Endodermal cell (in vitro differentiated cells): ENCODE measurements at places on chromosomes 5 and 9. TPM values are rescaled to one million over a fixed set of nuclear protein-coding genes. Genes with fewer than 3 reads are reported as not detected.

The SLC36A3 gene
- total RNA-seq, result not detected in 2 replicates

The GPRIN1 gene
- 4.5 and 4.8 TPM in 2 replicates for total RNA-seq

The RNF224 gene
- 0.38 to 0.66 TPM (median 0.42 TPM) in 3 replicates for total RNA-seq

- H3K27ac ChIP-seq, result no peak overlapping the region
- H3K4me1 ChIP-seq, result no peaks in the 10 kb centered on the region
- no peak for DNase-seq
- H3K36me3 ChIP-seq, result no peaks in the 10 kb centered on the region
- no peaks in the 10 kb centered on the region for H3K27me3 ChIP-seq
- no peak overlapping the region for H3K4me3 ChIP-seq
Measured at GRCh38 chr5:5055712-5056111, 84.4 kb upstream of the ADAMTS16 start.

GRCh38 chr9:4303006-4303405, 3.1 kb upstream of the GLIS3 start:
- H3K27ac ChIP-seq, result no peak overlapping the region
- H3K4me1 ChIP-seq, result peaks cover 6% of the 10 kb centered on the region
- H3K4me3 ChIP-seq, result no peak overlapping the region
- H3K27me3 ChIP-seq, result peaks cover 50% of the 10 kb centered on the region
- no peak for DNase-seq

GRCh38 chr5:177546258-177546741, 8.1 kb downstream of the FAM193B start:
- peaks cover 57% of the 10 kb centered on the region for H3K36me3 ChIP-seq
- H3K27ac ChIP-seq, result peak overlapping the region; percentile 25
- H3K4me3 ChIP-seq, result peak overlapping the region; percentile 30
- DNase-seq, result no peak

DNA sequence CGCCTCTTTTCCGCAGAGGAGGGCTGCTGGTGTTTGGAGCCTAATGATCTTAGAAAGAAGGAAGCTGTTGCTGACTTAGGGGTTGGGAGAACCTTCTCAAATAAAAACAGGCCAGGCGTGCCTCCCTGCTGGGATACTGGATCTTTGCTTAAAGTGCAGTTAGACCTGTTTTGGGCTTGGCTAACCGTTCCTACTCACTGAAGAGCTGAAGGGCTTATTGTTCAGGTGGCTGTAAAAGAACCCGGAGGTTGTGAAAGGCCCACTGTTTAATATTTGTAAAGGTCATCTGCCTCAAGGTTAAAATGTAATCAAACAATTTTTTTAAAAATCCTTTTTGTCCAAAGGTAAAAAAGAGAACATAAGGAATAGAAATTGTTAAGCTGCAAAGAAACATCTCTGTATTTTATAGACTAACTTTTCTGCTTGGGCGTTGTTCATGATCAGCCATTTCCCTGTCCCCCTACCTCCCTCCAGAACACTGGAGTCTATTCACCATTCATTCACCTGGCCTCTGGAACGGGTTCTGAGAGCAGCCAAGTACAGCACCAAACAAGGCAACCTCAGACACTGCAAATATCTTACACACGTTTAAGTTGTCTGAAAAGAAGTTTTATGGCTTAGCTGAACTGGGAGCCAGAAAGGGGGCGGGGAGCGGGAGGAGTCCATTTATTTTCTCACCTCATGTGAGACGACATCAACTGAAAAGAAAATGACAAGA, 18.6 kb upstream of the MTMR12 start:
- DNase-seq, result no peak
- no peaks in the 10 kb centered on the region for H3K27me3 ChIP-seq
- peaks cover 3% of the 10 kb centered on the region for H3K4me1 ChIP-seq

GRCh38 chr5:1111727-1112289, at the start of gene SLC12A7:
TSS of gene SLC12A7 (minus strand) at chr5:1112063. CDS start at chr5:1111991, 72 bp downstream.
- H3K27me3 ChIP-seq, result no peaks in the 10 kb centered on the region
- peak within 1 kb of the TSS; percentile 84 for H3K4me3 ChIP-seq
- peaks cover 8% of the 10 kb centered on the region for H3K36me3 ChIP-seq
- H3K4me1 ChIP-seq, result peaks cover 9% of the 10 kb centered on the region

GRCh38 chr5:173268750-173269432, 33.9 kb upstream of the NKX2-5 start:
- no peak for DNase-seq
- no peaks in the 10 kb centered on the region for H3K27me3 ChIP-seq
- H3K4me1 ChIP-seq, result no peaks in the 10 kb centered on the region
- H3K27ac ChIP-seq, result no peak overlapping the region

DNA sequence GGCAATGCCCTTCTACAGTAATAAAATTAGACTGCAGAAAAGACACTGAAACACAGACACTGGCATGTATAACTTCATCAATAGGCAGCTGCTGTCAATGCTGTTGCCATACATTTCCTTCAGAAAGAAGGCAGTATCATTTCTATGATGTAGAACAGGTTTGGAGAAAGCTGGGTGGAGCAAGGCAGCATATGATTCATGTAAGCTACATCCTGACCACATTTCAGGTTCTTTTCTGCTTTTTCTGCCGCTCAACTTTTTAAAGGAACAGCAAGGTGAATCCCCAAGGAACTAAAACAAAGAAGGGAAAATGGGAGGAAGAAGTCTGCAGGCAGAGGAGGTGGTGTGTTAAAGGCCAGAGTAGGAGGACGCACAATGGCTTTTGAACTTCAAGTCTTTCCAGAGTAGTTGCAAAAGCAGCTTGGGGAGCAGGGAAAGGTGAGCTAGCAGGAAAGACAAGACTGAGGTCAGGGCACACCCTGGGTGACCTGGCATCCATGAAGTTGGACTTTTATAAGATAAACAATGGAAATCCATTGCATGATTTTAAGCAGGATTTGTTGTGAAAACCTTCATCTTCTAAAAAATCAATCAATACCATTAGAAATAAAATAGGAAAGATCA, 142.1 kb downstream of the MED10 start:
- H3K27me3 ChIP-seq, result no peaks in the 10 kb centered on the region
- no peaks in the 10 kb centered on the region for H3K36me3 ChIP-seq
- H3K4me1 ChIP-seq, result no peaks in the 10 kb centered on the region
- H3K27ac ChIP-seq, result no peak overlapping the region

GRCh38 chr9:110671849-110672248, 3.3 kb downstream of the MUSK start:
- H3K4me3 ChIP-seq, result no peak overlapping the region
- H3K27ac ChIP-seq, result no peak overlapping the region
- H3K4me1 ChIP-seq, result no peaks in the 10 kb centered on the region
- H3K36me3 ChIP-seq, result no peaks in the 10 kb centered on the region
- no peak for DNase-seq
- H3K27me3 ChIP-seq, result no peaks in the 10 kb centered on the region

GRCh38 chr5:16578474-16578883, 38.3 kb downstream of the RETREG1 start:
- H3K4me3 ChIP-seq, result no peak overlapping the region
- no peak for DNase-seq
- H3K4me1 ChIP-seq, result peaks cover 9% of the 10 kb centered on the region
- no peak overlapping the region for H3K27ac ChIP-seq
- no peaks in the 10 kb centered on the region for H3K27me3 ChIP-seq

DNA sequence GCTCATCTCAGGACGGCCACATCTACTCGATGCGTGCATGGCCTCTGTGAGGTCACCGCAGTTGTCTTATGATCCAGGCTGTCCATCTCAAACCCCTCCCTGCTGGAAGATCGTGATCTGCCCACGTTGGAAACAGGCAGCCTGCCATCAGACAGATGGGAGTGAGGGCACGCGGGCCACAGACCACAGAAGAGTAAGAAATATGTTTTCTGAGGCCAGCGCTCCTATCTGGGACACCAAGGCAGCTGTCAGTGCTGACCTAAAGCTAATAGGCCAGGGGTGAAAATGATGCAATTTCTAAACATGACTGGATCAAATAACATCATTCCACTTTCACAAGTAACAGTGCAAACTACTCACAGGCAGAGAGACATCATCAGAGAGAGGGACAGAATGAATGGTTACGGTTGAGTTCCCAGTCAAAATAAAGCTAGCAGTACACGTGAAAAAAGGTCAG, 57.1 kb upstream of the CER1 start:
- no peak overlapping the region for H3K27ac ChIP-seq
- no peak for DNase-seq
- H3K36me3 ChIP-seq, result no peaks in the 10 kb centered on the region
- no peak overlapping the region for H3K4me3 ChIP-seq
- H3K4me1 ChIP-seq, result no peaks in the 10 kb centered on the region
- no peaks in the 10 kb centered on the region for H3K27me3 ChIP-seq

GRCh38 chr5:117982691-117983090, 1005.7 kb downstream of the DTWD2 start:
- no peaks in the 10 kb centered on the region for H3K36me3 ChIP-seq
- no peaks in the 10 kb centered on the region for H3K27me3 ChIP-seq
- peaks cover 4% of the 10 kb centered on the region for H3K4me1 ChIP-seq
- DNase-seq, result peak; percentile 78

DNA sequence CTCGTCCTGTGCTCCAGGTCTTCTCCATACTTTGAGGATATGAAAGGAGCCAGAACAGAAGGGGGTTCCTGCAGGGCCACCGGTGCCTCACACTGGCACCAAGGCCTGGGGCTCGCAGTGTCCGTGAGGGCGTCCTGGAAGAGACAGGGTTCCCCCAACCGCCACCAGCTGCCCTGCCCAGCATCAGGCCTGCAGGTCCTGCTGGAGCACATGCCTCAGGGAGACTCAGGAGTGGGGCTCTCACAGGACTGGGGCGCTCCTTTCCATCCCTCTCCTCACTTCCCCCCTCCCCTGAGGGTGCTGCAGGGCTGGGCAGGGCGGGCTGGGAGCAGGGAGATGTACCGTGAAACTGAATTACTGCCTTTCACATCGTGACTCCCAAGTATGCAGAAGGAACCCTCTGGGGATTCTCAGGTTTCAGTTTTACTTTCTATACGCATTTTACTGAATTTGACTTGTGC, 31.7 kb downstream of the CEP72 start:
- H3K27ac ChIP-seq, result no peak overlapping the region
- DNase-seq, result no peak
- no peak overlapping the region for H3K4me3 ChIP-seq
- no peaks in the 10 kb centered on the region for H3K27me3 ChIP-seq

DNA sequence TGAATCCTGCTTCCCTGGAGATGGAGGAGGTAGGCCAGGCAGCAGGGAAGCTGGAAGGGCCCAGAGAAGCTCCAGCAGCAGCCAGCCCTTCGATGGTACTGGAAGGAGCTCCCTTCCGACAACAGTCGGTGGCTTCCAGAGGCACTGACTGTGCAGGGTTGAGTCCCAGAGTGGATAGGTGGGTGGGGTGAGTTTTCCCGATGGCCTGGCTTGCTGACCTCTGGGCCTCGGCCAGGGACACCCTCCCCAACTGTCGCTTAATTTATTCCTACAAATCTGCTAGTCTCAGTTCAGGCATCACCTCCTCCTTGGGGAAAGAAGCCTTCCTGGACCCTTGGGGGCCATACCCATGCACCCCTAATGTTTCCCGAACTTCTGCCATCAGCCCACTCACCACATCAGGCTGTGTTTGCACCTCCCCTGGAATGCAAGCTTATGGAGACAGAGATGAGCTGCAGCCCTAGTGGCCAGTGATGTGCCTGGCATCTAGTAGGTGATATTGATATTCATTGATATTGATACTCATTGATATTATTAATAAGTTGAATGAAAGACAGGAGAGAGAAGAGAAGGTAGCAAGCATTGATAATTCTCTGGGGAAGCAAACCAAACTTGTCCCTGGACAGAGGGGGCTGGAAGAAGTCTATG, 104.6 kb upstream of the BOD1 start:
- H3K27ac ChIP-seq, result peak overlapping the region; percentile 85
- no peak for DNase-seq
- H3K4me1 ChIP-seq, result no peaks in the 10 kb centered on the region
- H3K36me3 ChIP-seq, result no peaks in the 10 kb centered on the region
- H3K4me3 ChIP-seq, result no peak overlapping the region

DNA sequence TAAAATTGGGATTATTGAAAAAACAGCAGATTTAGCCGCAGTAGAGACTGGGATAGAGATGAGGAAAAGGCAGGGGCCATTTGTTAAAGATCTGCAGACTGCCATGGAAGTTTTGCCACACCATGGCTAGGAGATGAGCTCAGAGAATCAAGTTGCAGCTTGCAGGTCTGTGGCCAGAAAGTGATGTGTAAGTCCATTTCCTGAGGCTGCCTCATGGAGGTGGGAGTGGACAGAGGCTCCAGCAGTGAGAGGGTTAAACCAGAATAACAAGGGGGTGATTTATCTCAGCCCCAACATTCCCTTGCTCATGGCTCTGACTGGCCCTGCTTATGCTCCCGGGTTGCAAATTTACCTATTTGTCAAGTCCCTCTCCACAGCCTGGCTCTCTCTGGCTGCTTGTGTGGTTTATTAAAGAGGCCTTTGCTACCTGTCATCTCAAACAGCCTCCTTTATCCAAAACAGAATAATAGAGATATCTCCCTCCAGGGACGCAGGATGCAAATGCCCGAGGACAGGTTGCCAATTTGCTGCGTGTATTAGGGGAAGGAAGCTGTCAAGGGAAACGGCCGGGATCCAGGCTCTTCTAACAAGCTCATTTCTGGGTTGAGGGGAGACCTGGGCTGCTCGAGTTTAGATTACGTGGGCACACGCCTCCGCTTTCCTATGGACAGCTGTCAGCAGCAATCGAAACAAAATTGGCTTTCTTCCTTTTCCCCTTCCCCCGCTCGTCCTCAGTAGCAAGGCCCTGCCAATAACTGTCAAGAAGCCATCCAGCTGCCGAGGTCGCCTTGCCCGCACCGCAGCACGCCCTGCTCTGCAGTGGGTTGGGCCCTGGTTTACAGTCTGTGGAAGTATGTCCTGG, 72.8 kb upstream of the PITX1 start:
- no peak for DNase-seq
- no peaks in the 10 kb centered on the region for H3K27me3 ChIP-seq
- H3K4me1 ChIP-seq, result no peaks in the 10 kb centered on the region
- H3K36me3 ChIP-seq, result no peaks in the 10 kb centered on the region
- H3K27ac ChIP-seq, result no peak overlapping the region

DNA sequence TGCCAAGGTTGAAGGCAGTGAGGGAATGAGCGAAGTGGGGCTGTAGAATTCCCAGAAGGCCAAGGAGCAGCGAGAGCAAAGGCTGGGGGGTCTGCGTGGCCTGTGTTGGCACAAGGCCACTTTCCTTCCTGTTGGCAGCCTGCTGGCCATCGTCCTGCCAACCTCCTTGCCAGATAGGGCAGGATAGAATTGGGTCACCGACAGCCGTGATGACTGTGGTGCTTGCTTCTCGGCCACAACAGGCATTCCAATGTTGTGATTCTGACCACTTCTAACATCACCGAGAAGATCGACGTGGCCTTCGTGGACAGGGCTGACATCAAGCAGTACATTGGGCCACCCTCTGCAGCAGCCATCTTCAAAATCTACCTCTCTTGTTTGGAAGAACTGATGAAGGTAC, 18.9 kb downstream of the TRIP13 start:
- DNase-seq, result no peak
- H3K36me3 ChIP-seq, result peaks cover 79% of the 10 kb centered on the region
- no peak overlapping the region for H3K27ac ChIP-seq
- no peak overlapping the region for H3K4me3 ChIP-seq
- H3K27me3 ChIP-seq, result no peaks in the 10 kb centered on the region

GRCh38 chr5:180090098-180090768, 18.7 kb upstream of the RNF130 start:
- DNase-seq, result peak; percentile 97
- H3K4me1 ChIP-seq, result no peaks in the 10 kb centered on the region
- H3K4me3 ChIP-seq, result peak overlapping the region; percentile 81

DNA sequence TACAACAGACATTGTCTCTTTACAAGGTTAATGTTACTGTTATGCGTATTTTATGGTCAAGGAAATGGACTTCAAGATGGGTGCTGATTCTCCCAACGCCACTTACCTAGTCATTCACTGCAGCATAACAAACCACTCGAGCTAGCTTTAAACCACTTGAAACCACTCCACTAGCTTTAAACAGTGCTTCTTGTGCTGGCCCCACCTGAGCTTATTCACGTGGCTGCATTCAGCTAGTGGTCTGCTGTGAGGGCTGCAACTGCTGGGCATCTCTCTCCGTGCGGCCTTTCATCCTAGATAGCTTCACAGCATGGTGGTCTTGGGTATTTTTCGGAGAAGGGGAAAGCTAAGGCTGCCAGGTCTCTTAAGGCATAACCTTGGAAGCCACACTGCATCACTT, 3.5 kb upstream of the HRH2 start:
- no peak for DNase-seq
- H3K27ac ChIP-seq, result no peak overlapping the region
- no peaks in the 10 kb centered on the region for H3K36me3 ChIP-seq
- H3K4me1 ChIP-seq, result no peaks in the 10 kb centered on the region
